ENCODE measurements at places on chromosomes 4 and X.

DNA sequence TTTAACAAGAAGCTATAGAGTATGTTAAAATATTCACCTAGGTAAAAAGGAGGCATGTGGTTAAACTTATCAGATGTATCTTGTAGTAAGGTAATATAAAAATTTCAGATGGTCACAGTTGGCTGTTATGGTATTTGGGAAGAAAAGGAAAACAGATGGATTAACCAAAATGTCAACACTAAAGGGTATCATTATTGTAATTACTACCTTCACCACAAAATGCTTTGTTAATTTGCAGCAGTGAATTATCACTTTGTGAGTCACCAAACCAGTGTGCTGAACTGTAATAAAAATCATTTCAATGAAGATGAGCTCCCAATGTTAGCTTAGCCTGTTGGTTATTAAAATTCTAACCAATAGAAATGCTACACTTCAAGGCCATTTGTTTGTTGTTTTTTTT lies 233.9 kb downstream of the RPA4 start:
- no peak for DNase-seq

DNA sequence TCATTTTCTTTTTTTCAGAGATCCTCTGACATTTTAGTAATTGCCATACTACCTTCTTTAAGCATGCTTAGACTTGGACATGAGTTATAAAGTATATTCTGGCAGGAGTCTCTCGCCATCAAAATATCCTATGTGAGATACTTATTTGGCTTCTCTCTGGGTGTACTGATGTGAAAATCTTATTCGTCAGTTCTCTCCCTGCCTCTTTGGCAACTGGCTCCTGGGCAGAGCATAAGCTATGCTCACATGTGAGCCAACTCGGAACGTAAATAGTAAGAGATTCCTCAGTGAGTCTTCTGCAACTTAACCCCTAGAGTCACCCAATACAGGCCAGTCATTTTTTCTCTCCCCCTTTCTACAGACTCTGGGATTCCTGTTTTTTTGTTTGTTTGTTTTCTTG lies 91.6 kb downstream of the MAGEB17 start:
- no peak for DNase-seq

DNA sequence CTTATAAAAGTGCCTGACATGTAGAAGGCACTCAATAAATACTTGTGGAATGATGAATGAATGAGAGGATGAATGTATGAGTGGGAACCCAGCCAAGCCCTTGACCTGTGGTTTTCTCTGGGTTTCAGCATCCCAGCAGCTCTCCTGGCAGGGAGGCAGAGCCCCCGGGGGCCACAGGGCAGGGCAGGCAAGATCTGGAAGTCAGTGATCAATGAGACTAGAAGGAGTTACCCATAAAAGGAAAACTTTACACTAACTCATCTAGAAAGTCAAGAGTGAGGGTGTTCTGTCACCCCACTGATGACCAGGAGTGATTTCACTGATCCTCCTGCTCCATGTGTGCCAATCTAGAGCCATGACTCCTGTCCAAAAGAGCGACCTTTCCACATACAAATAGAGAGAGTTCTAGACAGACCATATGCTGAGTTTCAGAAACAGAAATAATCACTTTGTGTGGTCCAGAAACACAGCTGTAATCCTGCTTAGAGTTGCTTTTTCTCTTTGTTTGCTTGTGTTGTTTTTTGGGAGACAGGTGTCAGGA lies 37.4 kb downstream of the MGARP start:
- no peak for DNase-seq

DNA sequence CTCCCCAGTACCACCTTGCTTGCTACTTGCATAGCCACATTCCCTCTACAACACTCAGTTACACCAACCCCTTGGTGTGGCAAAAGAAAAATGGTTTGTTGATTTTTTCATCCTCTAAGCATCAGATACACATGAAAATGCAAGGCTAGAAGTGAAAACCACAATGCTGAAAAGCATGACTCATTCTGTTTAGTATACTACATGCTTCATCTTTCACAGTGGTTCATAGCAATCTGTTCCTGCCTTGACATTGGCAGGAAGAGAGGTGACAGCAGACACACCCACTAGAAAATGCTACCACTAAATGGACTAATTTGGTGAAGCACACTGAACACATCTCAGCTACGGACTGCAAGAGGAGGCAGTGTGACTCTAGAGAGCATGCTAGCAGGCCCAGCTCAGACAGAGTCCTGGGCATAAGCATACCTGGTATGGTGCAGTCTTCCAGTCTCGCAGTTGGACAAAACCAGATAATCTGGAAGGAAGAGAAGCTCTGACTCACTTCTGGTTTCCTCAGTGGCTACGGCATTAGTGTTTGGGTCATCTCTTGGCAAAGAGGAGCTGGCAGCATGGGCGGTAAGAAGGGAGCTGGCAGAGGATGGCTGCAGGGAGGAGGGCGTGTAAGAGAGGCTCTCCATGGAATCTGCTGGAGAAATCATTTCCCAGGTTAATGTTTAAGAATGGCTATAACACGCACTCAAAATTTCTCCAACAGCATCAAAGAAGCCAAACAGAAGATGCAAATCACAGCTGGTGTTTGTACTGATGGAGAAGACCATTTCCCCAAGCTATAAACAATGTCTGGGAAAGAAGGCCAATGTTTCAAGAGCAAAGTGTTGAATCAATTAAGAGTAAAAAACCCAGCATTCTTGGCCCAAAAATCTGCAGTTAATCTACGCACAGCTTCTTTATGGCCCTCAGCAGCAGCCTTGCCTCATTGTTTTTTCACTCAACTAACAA lies 37.8 kb downstream of the GAB3 start:
- DNase-seq: no peak

GRCh38 chrX:132776486-132777210 lies 181.8 kb downstream of the HS6ST2 start:
- DNase-seq: no peak

- no peak for DNase-seq
Observed at GRCh38 chrX:29851857-29852605, 363.3 kb upstream of the MAGEB2 start.

GRCh38 chrX:107398115-107398514 lies 51.3 kb upstream of the FRMPD3 start:
- DNase-seq: no peak

- no peak for DNase-seq
Observed at GRCh38 chrX:124194901-124195300, 137.6 kb upstream of the TEX13D start.

DNA sequence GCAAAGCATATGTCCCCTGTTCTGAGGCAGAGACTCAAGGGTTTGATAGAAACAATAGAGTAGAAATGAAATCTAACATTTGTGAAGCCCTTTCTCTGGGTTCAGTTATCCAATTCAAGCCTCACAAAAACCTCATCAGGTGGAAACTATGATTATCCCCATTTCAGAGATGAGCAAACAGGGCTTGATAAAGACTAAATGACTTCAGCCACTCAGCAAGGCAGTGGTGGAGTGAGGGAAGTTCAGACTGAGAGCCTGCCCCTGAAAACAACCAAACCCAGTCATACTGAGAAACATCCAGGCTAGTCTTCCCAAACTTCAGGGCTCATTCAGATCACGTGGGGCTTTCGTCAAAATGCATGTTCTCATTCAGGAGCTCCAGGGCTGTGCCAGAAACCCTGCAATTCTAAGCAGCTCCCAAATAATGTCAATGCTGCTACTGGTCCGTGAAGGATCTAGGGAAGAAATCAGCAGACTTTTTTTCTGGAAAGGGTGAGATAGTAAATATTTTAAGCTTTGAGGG lies 109.6 kb upstream of the KIT start:
- no peak for DNase-seq

DNA sequence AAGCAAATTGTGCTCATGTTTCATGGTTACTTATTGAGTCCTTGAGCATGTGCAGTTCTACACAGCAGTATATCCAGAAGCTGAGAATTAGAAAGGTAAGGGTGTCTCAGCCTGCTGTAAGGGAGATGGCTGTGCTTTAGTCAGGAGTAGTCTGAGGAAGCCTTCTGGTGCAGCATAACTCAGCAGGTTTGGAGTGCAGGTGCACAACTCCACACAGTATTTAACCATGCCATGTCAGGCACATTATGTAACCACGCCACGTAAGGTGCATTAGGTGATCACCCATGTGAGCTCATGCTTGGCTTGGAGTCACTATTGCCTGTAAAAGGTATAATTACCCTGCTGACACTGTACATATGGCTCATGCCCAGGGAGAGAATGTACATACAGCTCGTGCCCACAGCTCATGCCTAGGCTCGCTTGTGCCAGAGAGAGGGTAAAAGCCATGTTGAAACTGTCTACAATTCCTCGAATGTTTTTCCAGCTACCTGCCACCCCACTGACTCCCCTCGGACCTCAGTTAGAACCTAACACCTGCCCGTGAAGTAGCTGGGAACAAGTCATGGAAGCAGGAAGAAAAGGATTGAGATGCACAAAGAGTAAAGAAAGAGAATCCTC lies 37.8 kb downstream of the UCHL1 start:
- DNase-seq: no peak

DNA sequence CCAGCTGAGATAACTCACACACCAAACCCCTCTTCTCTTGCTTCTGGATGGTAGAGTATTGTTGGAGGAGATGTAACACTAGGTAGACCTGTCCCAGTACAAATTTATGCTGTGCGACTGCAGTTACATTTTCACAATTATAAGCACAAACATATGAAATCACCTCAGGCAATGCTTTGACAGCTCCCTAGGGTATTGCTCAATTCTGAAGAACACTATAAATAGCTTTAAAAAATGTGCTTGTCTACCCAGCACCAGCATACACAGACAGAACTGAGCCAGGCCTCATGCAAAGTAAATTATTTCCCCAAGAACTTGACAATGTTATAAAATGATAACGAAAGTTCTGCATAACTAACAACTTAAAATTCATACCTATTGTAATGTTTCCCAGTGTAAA lies 1999.1 kb upstream of the ADGRL3 start:
- DNase-seq: no peak

- peak; percentile 17 for DNase-seq
Observed at GRCh38 chr4:68373513-68373912, 23.6 kb upstream of the YTHDC1 start.

- DNase-seq: no peak
Observed at GRCh38 chr4:105509291-105509690, 35.4 kb upstream of the PPA2 start.

DNA sequence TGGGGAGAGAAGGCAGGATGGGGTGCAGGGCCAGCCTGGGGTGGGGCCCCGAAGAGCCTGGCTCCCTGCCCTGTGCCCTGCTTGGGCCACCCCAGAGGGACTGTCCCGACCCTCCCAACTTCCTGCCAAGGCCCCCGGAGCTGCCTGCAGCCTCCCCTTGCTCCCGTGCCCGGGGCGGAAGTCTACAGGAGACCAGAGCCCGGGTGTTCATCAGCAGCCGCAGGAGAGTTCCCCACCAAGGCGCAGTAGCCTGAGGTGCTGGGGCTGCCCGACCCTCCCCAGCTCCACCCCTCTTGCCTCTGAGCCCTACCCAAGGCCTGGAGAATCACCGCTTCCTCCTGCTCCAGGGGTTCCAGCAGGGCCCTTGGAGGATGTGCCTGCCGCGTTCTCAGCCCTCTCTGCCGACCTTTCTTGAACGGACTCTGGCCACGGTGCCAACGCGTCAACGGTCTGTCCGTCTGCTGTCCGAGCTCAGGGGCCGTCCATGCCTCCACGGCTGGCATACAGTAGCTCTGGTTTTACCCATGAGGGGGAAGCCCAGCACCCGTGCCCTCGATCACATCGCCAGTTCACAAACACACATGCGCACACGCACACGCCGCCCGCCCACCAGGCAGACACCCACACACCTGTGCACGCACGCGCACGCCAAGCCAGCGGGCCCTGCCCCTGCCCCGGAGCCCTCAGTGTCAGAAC lies 36.0 kb upstream of the SPON2 start:
- no peak for DNase-seq

DNA sequence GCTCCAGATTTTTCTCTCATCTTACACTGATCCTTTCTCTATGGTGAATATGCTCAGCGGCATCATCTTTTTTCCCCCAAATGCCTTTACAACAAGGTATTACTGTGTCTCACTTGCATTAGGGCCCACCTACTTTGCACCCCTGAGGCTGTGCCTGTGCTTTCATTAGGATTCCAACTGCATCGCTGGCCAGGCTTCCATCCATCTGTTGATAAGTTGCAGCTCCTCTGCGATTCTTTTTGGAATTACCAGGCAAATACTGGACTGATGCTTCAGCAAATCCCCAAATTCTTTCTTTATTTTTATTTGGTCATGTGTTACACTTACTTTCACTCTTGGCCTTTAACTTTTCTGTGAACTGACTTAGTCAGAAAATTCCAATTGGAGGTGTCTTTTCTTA lies 77.3 kb downstream of the AFF2 start:
- no peak for DNase-seq

- DNase-seq: no peak
Observed at GRCh38 chr4:61866378-61867030, 666.4 kb downstream of the ADGRL3 start.

GRCh38 chr4:47122592-47123291 lies 91.4 kb downstream of the GABRB1 start:
- DNase-seq: peak; percentile 5

DNA sequence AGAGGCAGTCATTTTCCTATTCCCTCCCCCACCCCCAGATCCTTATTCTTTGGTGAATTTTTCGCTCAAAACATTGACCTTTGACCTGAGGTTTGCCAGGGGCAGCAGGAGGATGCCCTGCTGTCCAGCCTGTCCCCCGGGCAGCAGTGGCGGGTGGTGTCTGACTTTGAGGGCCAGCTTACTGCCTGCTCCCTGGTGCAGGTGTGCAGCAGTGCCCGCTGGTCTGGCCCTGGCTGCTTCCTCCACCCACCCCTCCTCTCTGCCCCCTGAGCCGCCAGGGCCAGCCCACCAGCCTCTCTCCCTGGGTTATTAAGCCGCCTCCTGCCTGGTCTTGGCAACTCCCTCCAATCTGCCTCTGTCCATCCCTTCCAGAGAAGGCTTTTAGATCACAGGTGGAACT lies 40.8 kb upstream of the GRPEL1 start:
- DNase-seq: no peak

GRCh38 chr4:74316397-74316796 lies 8.1 kb downstream of the EPGN start:
- no peak for DNase-seq

GRCh38 chr4:70768301-70768948 lies 46.7 kb downstream of the RUFY3 start:
- DNase-seq: no peak

- no peak for DNase-seq
Observed at GRCh38 chrX:94400488-94400887, 726.5 kb downstream of the FAM133A start.

DNA sequence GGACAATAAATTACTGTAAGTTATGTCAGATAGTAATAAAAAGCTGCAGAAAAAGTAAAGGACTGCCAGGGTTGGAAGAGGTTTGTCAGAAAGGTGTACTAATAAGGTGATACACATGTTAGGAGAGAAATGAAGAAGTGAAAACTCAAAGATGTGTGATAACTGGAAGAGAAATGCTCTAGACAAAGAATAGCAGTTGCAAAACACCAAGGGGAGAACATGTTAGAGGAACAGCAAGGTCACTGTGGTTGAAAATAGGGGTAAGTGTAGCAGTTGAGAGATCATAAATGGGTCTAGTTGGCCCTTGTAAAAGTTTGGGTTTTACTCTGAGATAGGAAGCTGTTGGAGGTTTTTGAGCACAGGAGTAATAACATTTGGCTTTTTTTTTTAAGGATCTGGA lies 46.9 kb downstream of the HSPA4L start:
- no peak for DNase-seq

- DNase-seq: peak; percentile 94
Observed at GRCh38 chr4:2843263-2843940, at the start of gene ADD1. ADD1 (plus strand) TSS chr4:2843844; CDS start chr4:2875916, 32,072 bp downstream.

GRCh38 chr4:1544861-1545281 lies 138.6 kb upstream of the NKX1-1 start:
- no peak for DNase-seq

Data from activated T-helper 1 cell treated with anti-CD3 and anti-CD28 coated beads, Interleukin-2, amount 50 U/mL, for 16 hours (primary cell).